Activated naive CD4-positive, alpha-beta T cell treated with Interleukin-2 at 50 U/mL for 16 hours (primary cell): ENCODE measurements at places on chromosomes 6 and 20.
A peak's percentile ranks its signal among the peaks of the same experiment; 100 is the strongest.

DNA sequence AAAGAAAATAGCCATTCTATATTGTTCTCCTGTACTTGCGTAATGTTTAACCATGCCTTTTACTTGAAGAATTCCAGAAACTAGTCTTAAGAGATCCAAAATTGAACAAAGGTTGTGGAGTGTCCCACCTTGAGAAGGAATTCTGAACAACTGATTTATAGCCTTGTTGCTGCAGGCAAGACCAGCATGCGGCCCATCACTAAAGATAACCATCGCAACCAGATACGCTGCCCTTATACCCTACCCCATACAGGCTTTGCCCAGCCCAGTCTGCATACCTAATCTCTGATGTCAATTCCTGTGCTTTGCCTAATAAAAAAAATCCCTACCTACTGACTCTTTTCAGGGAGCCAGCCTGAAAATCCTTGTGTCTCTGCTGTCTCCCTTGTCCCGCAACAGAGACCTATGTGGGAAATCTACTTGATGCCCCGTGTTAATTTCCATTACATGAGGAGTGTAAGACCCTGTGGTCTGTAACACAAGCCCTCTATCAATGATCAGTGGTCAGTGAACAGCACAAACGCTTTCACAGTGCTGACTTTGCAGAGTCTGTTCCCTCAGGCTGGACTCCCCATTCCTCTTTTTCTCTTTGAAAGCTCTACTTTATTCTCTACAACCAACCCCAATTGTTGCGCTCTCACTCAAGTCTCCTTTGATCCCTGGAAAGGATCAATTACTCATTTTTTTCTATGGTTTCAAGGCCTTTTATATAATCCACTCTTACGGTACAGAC is 125.7 kb upstream of the BTBD3 start:
- no peak for DNase-seq

- no peak for DNase-seq
These were observed 100.5 kb downstream of the LMBRD1 start for GRCh38 chr6:69696273-69696672.

DNA sequence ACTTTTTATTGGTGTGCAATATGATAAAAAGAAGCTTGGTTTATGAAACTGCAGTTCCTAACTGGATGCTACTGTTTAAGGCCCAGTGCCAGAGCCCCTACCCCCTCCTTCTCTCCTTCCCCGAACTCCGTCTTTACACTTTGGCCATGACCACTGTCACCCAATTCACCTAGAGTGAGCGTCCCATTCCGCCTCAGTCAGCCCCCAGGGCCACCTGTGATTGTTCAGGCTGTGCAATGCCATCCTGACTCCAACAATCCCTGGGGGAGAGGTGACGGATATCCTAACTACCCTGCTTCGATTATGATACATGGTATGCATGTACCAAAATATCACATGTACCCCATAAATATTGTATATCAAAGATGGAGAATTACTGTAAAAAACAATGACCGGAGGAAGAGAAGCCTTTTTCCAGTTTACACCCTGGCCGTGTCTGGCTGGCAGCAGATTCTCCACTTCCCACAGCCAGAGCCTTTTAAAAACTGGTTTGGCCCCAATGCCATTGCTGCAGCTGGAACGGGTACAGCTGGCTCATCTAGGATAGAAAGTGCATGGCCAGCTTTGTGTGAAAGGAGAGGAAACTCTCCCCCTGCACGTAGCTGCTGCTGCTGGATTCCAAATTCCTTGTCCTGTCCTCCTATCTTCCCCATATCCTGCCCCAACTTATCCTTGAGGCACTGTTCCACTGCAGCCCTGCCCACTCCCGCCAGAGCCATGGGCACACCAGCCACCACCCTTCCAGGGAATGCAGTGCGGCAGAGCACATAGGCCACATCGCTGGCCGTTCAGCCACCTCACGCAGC is 99.7 kb downstream of the JPH2 start:
- DNase-seq, result no peak

GRCh38 chr6:162715601-162716000 is 12.0 kb downstream of the PRKN start:
- DNase-seq, result no peak

DNA sequence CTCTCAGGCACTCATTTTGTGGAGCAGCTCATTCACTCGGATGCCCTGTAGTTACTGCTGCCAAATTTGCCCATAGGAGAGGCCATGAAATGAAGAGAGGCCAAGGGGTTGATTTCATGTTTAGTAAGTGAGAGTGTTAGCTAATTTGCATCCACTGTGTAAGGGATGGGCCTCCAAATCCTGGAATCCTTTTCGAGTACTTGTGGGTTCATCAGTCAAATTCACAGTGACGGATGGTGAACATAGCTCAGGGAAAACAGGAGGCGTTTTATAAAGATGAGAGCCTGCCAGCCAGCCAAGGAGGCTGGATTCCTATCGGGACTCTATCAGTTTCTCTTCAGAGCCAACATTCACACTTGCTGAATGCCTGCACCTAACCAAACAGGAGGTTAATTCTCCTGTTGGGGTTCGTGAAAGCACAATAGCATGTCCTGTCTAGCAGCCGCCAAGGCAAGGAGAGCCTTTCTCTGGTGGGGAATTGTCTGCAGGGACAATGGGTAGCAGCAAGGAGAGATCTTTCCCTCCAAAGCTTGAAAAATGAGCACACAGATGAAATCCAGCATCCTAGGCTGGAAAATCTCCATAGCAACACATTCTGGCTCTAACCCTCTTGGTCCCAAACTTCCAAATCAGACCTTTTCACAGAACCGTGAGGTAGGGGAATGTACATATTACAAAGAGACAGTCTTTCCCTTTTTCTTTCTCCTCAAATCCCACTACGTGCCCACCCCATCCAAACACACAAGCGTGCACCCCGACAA is 231.4 kb upstream of the ECI2 start:
- no peak for DNase-seq

DNA sequence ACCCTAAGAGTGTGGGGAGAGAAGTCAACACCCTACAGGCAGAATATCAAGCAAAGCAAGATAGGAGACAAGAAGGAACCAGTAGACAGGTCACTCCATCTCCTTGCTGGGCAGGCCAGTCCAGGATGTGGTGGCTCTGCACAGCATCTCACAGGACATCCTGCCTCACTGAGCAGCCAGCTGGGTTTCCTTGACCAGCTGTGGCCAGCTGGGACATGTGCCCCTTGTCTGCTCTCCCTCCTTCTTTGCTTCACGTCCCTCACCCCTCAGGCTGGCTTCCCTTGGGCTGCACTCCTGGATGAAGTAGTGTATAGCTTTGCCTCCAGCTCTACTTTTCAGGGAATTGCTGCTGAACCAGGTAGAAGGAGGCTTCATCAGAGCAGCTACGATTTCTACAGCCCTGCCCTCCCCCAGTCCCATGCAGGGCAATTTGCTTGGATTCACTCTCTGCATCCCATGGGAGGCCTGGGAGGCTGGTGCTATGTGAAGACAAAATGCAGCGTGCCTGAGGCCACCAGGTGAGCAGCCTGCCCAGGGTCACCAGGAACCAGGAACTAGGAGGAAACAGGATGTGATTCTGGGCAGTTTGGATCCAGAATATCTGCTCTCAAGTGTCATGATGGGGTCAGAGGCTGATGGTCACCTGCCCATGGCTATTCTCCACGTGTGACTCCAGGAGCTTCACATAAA is 110.0 kb upstream of the PMEPA1 start:
- no peak for DNase-seq

- no peak for DNase-seq
These were observed 29.2 kb downstream of the MAK start for GRCh38 chr6:10809098-10809497.

DNA sequence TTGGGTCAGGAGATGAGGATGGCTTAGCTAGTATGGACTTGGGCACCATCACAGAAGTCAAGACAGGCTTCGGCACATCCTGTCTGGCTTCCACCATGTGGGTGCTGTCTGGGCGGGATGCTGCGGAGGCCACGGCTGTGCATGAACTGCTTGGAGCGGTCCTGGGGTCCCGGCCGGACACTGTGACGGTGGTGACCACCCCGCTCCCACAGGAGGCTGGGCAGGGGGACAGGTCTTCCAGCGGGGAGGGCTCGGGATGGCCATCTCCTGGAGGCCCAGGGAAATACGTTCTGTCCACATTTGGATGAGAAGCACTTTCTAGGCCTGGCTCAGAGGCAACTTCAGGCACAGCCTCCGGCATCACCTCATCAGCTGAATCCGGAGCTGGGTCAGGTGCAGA is 32.1 kb upstream of the TCFL5 start:
- no peak for DNase-seq

DNA sequence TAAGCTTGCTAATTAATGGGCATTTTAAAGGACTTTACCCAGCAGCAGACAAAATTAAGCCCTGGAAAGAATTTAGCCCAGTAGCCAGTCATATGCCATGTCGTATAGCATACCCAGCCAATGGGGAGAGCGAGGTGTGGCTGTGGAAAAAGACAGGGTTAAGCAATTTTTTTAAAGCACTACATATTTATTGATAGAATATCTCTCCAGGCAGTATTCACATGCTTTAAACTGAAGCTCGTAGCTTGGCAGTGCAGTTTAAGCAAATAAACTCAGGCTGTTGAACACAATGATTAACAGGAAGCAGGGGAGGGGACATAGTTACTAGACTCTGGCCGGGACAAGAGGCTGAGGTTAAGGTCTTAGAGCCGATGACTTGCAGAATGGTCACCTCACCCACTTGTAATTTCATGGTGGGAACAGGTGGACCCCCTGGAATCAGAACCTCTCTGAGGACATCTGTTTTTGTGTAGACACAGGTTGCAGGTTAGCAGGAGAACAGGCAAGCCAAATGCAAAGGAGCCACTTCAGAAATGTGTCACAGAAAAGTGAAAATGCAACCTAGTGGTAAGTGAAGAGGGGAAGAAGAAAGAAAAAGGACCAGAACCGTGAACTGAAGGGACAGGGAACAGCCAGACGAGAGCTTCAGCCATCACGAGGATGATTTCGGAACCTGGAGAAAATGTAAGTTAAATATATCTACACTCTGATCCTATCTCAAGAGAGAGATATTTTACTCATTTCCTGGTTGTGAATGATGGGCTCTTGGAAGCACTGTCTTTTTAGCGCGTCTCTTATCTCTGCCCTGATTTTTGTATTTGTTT is 7.2 kb downstream of the GCNT2 start:
- peak; percentile 11 for DNase-seq

- no peak for DNase-seq
These were observed 10.7 kb downstream of the MYLIP start for GRCh38 chr6:16139556-16139955.

GRCh38 chr6:127471379-127472255 is 12.4 kb upstream of the KIAA0408 start:
- DNase-seq, result no peak
